Daoy (cell line): ENCODE measurements at places on chromosomes 1 and 21. TPM values are rescaled to one million over a fixed set of nuclear protein-coding genes. Genes with fewer than 3 reads are reported as not detected.

- peak; percentile 94 for DNase-seq
Measured at GRCh38 chr1:204072931-204073836, at the start of gene SOX13. SOX13 (plus strand) TSS chr1:204073115; CDS start chr1:204112916, 39,801 bp downstream.

- DNase-seq = no peak
Measured at GRCh38 chr1:55402671-55403464, 187.7 kb upstream of the USP24 start.

DNA sequence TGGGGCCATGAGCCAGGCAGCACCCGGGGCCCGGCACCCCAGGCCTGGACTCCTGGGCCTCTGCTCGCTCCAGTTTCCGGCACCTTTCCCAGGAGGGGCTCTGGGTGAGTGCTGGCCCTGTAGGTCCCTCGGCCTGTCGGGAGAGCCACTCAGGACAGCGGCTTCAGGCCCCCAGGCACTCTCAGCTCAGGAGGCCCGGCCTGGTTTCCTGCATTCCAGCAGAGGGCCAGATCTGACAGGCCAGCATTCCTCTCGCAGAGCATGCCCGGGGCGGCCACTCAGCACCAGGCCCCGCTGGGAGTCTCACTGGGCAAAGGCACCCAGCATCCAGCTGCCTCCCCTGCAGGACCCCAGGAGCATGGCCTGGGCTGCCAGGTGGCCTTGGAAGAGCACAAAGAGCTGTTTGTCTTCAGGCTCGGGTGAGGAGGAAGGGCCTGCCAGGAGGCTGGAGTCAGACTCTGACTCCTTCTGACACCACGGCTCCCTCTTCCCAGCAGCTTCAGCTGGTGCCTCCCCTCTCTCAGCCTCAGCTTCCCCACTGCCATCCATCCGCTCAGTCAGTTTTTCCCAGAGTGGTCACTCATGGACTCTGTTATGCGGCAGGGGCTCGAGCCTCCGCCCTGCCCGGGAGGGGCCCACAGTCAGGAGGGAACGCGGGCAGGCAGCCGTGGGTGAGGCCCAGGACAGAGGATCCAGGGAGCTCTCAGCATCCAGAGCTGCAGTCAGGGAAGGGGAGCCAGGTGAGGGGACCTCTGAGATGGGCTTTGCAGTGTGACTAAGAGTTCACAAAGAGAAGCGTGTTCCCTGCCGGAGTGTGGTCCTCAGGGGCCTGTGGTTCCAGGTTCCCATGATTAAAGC is 51.7 kb downstream of the WNT9A start:
- no peak for DNase-seq

- no peak for DNase-seq
Measured at GRCh38 chr1:162639718-162640117, 7.5 kb downstream of the DDR2 start.

The PROK1 gene
- total RNA-seq = not detected in 2 replicates
